ENCODE measurements at places on chromosomes 16 and 17.

GRCh38 chr17:53032861-53033271, 789.9 kb upstream of the KIF2B start:
- peak; percentile 80 for DNase-seq

- DNase-seq = no peak
Observed at GRCh38 chr16:75535211-75535843, 581 bp downstream of the CHST5 start.

DNA sequence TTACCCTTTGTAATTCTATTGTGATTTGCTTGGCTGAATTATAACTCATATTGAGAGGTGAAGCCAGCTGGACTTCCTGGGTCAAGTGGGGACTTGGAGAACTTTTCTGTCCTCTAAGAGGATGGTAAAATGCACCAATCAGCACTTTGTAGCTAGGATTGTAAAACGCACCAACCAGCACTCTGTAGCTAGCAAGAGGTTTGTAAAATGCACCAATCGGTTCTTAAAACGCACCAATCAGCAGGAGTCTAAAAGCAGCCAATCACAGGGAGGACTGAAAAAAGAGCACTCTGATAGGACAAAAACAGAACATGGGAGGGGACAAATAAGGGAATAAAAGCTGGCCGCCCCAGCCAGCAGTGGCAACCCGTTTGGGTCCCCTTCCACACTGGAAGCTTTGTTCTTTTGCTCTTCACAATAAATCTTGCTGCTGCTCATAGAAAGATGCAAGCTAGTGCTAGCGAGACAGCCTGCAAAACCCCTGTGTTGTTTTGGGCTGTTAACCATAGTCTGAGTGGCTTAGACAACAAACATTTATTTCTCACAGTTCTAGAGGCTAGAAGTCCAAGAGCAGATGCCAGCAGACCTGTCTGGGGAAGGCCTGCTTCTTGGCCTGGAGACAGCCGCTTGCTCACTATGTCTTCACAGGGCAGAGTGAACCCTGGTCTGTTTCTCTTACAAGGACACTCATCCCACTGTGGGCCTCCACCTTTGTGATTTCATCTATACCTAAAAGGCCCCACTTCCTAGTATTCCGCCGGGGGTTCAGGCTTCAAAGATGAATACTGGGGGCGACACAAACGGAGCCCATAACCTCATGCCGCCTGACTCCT, 39.0 kb upstream of the CRISPLD2 start:
- DNase-seq = no peak

DNA sequence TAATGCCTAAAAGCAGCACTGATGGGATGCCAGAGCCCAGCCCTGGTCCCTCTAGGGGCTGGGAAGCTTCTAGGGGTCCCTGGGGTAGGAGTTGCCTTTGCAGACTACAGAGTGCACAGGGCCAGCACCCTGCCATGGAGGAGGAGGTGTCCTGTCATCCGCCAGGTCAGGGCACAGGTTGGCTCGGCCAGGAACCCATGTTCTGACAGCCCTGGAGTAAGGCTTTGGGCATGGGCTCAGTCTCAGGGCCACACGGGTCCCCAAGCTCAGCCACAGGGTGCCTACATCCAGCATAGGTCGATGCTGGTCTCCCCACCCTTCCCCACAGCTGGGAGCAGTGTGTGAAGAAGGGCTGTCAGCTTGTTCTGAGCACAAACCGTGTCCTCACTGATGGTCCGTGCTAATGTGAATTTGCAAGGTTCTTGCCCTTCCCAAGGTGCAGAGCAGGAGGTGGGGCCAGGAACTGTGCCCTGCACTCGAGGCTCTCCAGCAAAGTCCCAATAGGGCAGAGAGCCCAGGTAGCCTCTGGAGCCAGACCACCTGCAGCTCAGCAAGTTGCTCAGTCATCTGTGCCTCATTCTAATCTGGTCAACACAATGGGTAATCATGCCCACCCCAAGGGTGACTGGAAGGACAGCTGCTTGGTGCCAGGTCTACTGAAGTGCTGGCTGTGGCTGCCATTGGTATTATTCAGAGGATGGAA, 72.8 kb downstream of the AMFR start:
- no peak for DNase-seq

DNA sequence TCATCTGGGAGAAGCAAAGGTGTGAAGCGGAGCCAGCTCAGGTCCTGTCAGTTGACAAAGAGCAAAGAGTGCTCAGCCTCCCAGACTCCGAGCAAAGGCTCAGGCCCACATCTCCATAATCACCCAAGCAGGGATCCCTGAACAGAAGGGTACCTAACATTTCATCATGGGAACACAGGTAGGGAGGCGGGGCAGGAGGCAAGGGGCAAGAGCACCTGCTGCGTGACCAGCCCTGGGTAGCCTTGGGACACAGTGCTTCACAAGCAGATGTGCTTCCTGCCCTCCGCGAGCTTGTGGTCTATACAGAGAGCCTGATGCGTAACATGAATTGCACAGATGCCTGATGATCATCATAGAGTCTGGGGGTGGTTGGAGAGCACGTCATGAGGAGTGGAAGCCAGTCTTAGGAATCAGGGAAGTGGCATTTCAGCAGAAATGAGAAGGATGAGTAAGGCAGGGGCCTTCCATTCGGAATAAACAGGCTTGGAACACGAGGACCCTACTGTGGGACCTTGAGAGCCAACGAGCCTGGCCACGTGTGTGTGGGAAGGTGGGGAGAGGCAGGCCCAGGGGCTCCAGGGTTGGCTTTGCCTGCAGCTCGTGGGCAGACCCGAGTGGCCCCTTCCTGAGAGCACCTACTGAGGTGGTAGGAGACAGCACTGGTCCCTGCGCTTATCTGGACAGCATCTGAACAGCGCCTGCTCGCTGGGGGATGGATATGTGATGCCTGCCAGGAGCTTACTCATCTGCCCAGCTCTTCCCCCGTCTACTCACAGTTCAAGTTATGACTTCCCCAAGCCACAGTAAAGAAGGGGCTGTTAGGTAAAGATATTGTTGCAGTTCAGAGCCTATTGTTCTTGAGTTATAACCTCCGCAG, 125.8 kb downstream of the CCDC182 start:
- DNase-seq = no peak

DNA sequence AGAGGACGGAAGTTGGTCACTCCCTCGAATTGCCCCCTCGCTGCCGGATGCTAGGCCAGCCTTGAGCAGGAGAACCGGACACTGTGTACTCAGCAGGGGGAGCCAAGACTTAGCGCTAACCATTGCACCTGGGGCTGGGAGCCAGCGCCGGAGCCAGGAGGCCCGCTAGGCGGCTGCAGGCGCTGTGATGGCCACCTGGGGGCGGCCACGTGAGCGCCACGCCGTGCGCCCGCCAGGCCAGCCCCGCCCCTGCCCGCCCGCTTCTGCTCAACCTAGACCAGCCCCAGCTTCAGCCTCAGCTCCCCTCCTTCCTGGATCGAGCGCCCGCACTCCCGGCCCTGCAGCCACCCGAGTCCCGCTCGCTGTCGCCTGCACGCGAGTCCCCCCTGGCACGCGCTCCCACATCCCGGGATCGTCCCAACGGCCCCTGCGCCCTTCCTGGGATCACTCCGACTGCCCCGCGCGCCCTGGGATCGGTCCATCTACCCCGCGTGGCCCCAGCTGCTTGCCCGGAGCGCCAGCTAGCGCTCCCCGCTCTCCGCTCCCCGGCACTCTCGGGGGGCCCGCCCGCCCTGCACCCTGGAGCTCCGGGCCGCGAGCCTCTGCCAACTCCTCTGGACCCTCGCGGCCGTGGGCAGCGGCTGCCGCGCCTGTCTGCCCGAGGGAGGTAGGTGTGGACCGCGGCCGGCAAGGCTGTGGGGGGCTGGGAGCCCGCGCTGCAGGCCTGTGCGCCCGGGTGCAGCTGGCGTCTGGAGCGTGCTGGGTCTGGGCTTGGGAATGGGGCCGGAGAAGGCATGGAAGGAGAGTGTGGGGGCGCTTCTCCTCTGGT, at the start of gene EEF2K:
Gene EEF2K (plus strand): TSS at position 266 of the 829 bp plus-strand sequence. CDS start 19,452 bp downstream, outside the sequence.
- peak; percentile 98 for DNase-seq

DNA sequence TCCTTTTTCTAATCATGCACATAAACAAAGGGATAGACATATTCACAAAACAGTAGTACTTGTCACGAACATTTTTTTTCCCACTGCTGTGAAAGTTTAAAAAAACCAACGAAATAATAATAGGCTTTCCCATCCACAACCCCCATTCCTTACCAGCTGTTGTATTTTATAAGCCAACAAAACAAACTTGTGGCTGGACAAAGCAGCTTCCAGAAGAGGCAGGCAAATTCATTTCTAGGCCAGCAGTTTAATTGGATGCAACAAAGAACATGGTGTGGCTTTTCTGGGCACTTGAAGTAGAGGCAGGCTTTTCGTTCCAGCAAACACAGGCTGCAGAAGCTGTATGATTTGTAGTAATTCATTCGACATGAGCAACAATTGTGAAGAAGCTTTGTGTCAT, 56.0 kb upstream of the FAM20A start:
- DNase-seq = no peak

GRCh38 chr17:29109477-29110371, 66.8 kb downstream of the PIPOX start:
- DNase-seq = no peak

All from kidney tubule cell (primary cell).